Anterior cingulate cortex (tissue), 58 donors: ENCODE measurements at places on chromosomes 7 and 10.

DNA sequence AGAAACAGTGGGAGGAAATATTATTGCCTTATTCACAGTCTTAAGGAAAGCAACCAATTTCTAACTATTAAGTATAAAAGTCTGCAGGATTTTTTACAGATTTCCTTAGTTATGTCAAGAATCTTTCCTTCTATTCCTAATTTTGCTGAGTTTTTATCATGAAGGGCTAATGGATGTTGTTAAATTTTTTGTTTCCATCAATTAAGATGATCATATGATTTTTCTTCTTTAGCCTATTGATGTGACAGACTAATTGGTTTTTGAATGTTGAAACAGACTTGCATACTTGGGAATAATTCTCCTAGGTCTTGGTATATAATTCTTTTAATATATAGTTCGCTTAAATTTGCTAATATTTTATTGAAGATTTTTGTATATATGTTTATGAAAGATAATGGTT is 569.1 kb upstream of the KCND2 start:
- DNase-seq, result no peak

GRCh38 chr10:119501690-119502089 is 40.8 kb downstream of the RGS10 start:
- DNase-seq, result no peak

GRCh38 chr7:102028206-102028826 is 210.9 kb downstream of the CUX1 start:
- DNase-seq, result no peak

GRCh38 chr10:16559236-16559773 is 37.6 kb upstream of the C1QL3 start:
- no peak for DNase-seq

- DNase-seq, result no peak
Measured at GRCh38 chr10:83372646-83373045, 766.7 kb upstream of the GHITM start.

- no peak for DNase-seq
Measured at GRCh38 chr7:130337410-130337971, 7.1 kb upstream of the CPA5 start.

GRCh38 chr10:132813560-132814468 is 27.9 kb upstream of the NKX6-2 start:
- no peak for DNase-seq

DNA sequence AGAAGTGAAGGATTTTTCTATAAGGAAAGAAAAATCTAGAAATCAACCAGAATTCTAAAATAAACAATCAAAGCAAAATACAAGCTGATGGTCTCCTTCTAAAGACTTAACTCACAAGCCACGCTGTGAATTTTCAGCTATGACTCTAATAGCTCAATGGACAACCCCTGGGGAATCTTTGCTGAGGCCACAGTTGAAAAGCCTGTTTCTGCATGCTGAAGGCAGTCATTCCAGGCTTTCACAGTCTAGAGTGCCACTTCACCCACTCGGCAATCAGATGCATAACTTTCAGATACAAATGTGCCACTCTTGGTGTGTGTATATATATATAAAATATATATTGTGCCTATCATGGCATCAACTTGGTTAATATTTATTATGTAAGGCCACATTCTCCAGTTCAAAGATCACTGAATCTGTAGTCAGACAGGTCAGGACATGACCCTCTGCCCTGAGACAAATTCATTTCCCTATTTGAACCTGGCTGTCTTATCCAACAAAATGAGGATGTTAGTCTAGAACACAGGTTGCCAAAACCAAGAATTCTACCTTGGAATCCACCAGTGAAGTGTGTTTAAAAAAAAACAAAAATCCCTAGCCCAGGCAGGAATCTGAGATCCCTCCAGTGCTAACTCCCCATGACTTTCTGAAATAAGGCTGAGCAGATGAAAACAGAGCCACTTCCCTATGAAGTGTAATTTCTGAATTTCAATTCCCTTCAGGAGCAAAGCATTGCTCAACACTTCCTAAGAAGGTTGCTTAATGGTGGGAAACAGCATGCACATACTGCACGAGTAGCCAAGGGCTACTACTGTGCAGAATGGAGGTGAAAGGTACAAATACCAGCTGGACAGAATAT is 9.9 kb downstream of the LIPA start:
- DNase-seq, result no peak

GRCh38 chr10:69515699-69516259 is 57.4 kb downstream of the NEUROG3 start:
- no peak for DNase-seq

- DNase-seq, result no peak
Measured at GRCh38 chr7:94401428-94401814, 6.7 kb downstream of the COL1A2 start.

DNA sequence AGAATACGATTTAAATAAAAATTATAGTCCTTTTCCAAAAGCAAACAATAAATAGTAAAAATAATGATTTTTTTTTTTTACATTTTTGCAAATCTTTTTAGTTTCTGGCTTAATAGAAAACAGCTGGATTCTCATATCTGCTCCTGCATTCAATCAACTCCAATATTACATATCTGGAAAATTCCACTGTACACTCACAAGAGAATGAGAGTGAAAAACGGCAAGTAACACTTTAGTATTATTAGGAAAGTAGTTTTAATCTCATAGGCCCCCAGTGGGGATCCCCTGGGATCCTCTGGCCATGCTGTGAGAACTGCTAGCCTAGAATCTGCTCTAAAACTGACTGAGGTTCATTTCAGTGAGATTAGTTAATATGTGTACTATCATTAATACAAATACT is 128.6 kb upstream of the LRRN3 start:
- DNase-seq, result no peak

GRCh38 chr7:40551685-40552576 is 417.1 kb downstream of the SUGCT start:
- no peak for DNase-seq
